ACHN (cell line): ENCODE measurements at places on chromosomes 12 and 14.

- DNase-seq: no peak
These were observed 57.5 kb downstream of the DENND5B start for GRCh38 chr12:31533470-31533869.

GRCh38 chr14:79278798-79279644 is 932.3 kb downstream of the DIO2 start:
- DNase-seq: peak; percentile 86

- no peak for DNase-seq
These were observed 407.4 kb downstream of the PAWR start for GRCh38 chr12:79283364-79283763.

DNA sequence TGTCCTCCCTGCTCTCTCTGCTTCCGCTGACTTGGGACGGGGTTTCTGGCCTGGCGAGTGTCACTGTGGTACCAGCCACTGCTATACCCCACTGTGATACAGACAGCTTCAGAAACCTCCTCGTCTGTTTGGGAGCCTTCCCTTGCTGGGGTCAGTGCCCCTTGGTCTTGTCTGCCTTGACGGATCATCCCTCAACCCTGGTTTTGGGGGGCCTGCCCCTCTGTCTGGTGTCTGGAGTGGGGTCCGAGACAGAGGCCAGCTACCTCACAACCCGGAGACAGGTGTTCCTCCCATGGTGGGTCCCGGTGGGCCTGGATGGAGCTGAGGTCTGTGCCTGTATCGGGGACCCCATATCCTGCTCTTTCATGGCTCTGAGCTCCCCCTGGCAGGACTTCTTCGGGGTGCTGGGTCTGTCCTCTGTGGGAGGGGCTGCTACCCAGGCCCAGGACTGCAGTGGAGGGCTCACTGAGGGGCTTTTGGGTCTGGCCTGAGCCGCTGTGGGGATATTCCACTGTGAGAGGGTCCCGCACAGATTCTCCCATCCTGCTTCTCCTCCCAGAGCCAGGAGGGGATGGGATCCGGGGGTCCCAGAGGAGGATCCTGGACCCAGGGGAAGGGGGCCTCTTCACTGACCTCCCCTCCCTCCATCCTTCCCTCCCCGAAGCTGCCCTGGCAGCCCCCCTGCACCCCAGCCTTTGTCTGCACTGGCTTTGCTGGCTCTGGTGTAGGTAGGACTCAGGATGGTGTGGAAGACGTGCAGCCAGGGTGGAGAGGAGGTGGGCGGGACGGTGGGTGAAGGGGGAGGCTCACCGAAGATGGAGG is 365.5 kb downstream of the TMEM121 start:
- DNase-seq: no peak
